ENCODE measurements at places on chromosomes 3 and 15.

GRCh38 chr15:64743691-64744090 lies 31.7 kb downstream of the RBPMS2 start:
- DNase-seq, result no peak

GRCh38 chr15:69496001-69496400 lies 43.4 kb downstream of the RPLP1 start:
- no peak for DNase-seq

- DNase-seq, result no peak
These were observed 33.4 kb upstream of the INSYN1 start for GRCh38 chr15:73786538-73786937.

DNA sequence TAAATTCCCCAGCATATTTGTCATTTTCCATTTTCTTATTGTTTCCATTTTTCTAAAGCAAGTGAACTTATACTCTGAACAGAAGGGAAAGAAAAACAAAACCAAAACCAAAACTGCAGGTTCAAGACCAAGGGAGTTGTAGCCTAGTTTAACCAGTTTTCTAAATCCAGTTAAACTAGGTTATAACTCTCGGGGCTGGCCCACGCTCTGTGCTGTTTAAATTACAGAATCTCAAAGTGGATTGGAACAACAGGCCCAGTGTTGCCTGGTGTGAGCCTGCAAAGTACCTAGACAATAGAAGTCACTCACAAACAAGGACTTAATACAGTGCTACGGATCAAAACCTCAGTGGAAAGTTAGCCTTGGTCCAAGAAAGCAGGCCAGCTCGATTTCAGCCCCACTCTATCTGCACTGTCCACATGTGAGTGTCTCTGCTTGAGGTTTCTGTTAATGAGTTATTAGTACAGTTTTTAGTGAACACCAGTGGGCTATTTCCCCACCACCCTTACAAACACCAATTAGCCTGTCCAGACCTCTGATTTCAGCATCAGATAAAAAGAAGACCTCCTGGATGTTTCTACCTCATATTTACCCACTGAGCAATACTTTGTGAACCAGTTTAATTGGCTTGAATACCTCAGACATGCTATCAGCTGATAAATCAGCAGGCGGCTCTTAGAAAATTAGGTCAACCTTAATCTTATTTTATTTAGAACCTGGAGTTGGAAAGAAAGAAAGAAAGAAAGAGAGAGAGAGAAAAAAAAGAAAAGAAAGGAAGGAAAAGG lies 93.8 kb upstream of the PDZRN3 start:
- DNase-seq, result no peak

DNA sequence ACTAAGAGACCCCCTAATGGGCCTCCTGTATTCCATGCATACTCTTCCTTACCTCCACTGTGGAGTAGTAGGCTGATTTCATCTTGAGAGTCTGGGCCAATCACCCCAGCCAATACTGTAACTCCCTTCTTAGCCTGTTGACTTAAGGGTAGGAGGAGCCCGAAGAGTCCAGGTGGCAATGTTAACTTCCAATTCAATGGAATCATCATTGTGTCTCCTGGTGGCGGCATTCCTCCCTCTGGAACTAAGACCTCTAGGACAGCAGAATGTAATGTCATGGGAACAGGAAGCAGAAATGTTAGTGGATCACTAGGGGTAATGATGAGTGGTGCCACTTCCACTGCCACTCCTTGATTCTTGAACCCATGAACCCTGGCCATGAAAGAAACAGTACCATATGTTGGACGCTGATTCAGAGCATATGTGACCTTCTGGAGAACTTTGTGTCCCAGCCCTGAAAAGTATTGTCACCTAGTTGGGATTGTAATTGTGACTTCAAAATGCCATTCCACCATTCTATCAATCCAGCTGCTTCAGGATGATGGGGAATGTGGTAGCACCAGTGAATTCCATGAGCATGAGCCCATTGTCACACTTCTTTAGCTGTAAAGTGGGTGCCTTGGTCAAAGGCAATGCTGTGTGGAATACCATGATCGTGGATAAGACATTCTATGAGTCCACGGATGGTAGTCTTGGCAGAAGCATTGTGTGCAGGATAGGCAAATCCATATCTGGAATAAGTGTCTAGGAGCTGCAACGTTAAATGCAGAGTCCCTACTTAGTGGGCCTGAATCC lies 24.9 kb downstream of the NAALADL2 start:
- no peak for DNase-seq

DNA sequence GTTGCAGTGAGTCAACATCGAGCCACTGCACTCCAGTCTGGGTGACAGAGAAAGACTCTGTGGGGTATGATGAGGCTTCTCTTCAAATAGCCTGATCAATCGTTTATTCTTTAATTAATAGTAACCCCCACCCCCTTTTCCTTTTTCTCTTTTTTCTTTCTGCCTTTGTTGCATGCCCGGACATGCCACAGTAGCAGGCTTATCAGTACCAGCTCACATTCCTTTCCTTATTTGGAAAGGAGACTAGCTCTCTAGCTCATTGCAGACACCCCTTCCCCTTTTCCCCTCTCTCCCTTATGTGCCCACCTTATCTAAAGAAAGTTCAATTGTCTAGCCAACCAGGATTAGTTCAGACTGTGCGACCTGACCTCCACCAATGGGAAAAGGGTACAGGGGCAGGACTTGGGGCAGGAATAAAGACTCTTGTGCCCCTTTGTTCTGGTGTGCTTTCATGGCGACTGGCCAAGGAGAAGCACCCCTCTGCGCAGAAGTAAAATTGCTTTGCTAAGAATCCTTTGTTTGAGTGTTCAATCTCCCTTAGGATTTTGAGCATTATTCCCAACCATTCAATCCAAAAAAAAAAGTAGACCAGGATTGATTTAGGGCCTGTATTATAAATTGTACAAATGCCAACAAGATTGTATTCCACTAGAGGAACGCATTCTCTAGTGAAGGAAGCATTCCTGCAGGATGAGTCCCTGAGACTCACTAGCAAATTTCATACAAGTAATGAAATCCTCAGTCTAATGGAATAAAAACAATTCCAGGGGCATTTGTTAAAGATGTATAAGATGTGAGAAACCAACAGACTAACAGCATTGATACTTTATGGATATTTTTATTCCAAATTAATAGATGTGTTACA lies 95.8 kb upstream of the SNRPN start:
- DNase-seq, result no peak

GRCh38 chr3:183307749-183308148 lies 54.7 kb downstream of the B3GNT5 start:
- no peak for DNase-seq

DNA sequence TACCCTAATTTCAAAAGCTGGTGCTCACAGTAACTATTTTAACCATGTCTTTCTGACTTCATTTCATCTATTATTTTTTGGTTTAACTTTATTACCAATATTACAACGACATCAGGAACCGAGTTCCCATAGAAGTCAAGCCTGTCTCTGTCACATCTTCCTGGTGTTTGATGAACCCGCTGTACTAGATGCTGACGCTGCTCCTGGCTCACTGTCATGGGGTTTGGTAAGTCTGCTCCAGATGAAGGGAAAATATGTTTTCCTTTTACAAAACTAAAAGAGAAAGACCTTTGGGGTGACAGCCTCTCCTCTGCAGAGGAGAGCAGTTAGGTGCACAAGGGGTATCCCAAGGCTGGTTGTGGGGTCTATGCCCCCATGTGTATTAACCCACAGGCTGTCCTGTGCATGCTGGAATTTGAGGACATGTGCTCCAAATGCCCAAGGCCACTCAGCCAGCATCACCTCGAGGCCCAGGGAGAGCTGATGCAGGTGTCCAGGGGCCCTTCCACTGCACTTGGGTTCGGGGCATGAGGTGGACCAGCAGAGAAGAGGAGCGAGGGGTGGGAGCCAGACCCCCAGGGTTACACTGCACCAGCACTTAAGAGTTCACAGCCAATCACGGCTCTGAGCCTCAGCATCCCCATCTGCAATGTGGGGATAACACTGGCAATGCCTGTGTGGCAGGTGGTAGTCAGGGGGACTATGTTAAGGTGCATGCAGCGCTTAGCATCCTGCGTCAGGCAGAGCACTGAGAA lies 62.2 kb downstream of the ATP10A start:
- no peak for DNase-seq

DNA sequence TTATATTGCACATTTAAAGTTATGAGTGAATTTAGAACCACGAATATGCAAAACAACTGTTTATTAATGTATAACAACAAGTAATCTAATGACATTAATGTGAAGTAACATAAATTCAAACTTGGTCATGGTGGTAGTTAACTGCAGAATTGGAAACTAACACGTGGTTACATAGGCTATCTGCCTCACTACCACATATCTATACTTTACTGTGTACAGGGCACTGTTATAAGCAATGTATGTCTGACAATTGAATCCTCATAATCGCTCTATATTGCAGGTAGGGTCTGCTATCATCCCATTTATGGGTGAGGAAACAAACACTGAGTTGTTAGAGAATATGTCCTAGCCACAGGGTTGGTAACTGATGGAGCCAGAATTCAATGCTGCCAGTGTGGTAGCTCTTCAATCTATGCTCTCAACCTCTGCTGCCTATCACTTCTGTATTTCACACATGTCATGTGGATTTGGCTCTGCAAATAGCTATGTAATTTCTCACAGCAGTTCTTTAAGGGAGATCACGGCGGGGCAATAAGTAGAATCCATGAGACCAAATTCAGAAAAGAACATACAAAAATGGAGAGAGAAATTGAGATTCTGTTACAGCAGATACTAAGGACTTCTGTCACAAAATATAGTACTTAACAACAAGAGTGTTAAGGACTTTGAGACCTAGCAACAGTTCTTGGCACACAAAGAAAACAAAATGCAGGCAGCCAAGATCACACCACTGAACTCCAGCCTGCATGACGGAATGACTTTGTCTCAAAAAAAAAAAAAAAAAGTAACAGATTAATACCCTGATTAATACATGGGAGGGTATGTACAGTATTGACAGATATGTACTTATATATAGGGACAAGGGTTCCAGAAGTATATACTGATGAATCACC lies 100.0 kb upstream of the CSPG5 start:
- DNase-seq, result no peak

GRCh38 chr15:63051156-63052066 lies 8.9 kb downstream of the TPM1 start:
- DNase-seq, result no peak

GRCh38 chr3:130850843-130851242 lies 43.0 kb upstream of the ATP2C1 start:
- DNase-seq, result no peak

- no peak for DNase-seq
These were observed 17.9 kb upstream of the NRROS start for GRCh38 chr3:196621611-196622010.

- no peak for DNase-seq
These were observed 14.2 kb upstream of the U2SURP start for GRCh38 chr3:142987080-142987700.

GRCh38 chr15:27250223-27250622 lies 279.2 kb downstream of the GABRG3 start:
- DNase-seq, result no peak

DNA sequence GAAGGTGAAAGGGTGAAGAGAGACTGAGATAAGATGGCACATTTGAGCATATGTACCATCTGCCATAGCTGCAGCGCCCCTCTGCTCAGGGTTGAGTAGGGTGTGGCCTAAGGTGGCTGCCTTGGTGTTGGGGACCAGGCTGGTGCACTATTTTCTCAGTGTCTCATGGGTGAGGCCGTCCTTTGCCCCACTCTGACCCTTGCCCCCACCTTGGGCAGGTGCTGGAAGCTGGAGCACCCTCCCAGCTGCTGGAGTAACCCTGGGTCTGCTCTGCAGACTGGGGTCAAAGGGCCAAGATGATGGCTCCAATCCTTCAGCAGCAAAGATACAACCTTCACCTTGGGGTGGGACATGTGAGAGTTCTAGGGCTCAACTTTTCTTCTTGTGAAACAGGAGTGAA lies 69.2 kb downstream of the DAPK2 start:
- no peak for DNase-seq

- DNase-seq, result no peak
These were observed 94.0 kb upstream of the THBS1 start for GRCh38 chr15:39486621-39487457.

- no peak for DNase-seq
These were observed 829 bp downstream of the RNF7 start for GRCh38 chr3:141738891-141739363.

GRCh38 chr15:74208901-74209559 lies 6.4 kb upstream of the STRA6 start:
- DNase-seq, result no peak

GRCh38 chr3:25293736-25294135 lies 134.3 kb upstream of the RARB start:
- no peak for DNase-seq

DNA sequence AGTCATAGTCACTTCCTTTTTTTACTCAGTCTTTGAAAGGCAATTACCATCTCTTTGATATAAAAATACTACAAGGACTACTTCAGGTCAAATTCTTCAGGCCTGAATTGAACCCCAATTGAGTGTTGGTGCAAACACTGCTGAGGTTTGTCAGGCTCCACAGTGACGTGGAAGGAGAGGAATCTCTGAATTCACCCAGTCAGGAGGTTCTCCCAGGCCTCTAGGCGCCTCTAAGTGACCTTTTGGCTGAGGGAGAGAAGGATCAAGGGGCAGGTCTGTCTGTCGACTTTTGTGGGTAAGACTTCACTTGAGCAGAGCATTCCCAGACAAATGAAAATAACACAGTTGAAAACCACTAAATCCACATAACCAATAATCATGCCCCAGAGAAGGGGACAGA lies 227.6 kb upstream of the CHRNA7 start:
- DNase-seq, result no peak

DNA sequence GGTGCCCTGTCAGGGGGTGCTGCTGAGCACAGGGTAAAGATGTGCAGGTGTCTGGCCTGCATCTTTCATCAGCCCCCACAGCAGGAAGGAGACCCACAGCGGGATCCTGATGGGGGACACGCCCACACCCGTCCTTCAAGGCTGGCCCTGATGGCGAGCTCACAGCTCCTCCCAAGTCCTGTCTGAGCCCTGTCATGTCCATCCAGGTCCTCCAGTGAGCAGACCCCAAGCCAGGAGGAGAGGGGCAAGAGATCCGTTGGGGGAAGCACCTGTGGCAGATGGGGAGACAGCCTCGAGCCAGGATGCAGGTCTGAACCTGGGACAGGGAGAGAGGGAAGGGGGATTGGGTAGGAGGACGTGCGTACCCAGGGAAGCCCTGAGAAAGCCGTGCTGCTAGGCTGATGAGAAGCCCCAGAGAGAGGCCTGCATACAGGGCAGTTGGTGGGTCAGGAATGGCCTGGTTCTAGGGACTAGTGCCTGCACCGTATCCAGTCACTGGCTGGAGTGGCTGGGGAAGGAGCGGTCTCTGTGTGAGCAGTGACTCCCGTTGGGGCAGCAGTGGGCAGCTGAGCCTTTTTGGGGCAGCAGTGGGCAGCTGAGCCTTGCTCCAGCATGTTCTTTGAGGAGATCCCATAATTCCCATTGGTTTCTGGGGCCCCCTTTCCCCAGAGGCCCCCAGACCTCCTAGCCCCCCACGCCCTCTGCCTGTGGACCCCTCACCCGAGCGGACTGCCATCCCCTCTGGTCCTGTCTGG lies 133.3 kb upstream of the MEF2A start:
- DNase-seq, result no peak

DNA sequence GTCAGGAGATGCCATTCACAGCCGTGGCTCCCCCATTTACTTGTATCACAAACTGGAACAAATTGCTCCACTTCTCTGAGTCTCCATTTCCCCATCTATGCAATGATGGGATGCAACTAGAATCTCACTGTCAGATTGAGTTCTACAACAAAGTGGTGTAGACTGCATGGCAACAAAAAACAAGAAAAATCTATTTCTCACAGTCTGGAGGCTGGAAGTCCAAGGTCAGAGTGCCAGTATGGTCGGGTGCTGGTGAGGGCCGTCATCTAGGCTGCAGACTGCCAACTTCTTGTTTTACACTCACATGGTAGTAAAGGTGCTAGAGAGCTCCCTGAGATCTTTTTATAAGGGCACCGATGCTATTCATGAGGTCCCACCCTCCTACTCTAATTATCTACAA lies 158.4 kb upstream of the BCL6 start:
- DNase-seq, result no peak

- no peak for DNase-seq
These were observed 143.4 kb downstream of the PDCD6IP start for GRCh38 chr3:33941804-33942203.
